Cardiac muscle cell (in vitro differentiated cells and primary cell): ENCODE measurements at places on chromosomes 3 and 15. TPM values are rescaled to one million over a fixed set of nuclear protein-coding genes. Genes with fewer than 3 reads are reported as not detected.

DNA sequence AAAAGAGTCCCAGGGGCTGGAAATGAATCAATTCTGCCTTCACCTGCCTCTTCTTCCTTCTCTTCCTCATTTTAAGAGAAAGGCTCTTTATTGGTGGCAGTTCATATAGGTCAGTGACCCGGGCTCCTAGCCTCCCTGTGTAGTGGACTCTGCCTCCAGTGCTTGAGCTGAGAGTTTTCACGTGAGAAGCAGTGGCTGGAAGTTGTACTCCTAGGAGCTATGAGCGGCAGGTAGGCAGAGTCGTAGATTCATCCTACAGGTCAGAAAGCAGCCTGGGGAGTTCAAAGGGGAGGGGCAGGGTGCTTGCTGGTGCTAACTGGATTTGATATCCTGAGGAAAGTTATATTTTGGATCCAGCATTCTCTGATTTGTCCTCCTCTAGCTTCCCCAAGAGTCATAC, 101.1 kb downstream of the RPLP1 start:
- no peak for DNase-seq

DNA sequence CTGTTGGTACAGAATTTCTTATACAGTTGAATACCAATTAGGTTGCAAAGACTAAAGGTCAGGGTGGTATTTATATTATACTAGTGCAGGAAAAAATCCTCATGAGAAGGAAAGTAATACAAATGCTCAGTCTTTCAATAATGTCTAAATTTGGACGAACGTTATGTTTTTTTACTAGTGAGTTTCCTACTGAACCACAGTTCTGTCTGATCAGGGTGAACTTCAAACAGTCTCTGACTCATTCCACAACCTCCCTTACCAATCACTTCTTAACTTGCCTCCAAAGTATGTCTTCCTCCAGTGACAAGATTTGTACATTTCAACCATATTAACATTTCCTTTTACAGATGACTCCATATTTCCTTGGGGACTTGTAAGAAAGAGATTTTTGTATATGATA, 3.4 kb downstream of the TMEM212 start:
- DNase-seq: no peak

DNA sequence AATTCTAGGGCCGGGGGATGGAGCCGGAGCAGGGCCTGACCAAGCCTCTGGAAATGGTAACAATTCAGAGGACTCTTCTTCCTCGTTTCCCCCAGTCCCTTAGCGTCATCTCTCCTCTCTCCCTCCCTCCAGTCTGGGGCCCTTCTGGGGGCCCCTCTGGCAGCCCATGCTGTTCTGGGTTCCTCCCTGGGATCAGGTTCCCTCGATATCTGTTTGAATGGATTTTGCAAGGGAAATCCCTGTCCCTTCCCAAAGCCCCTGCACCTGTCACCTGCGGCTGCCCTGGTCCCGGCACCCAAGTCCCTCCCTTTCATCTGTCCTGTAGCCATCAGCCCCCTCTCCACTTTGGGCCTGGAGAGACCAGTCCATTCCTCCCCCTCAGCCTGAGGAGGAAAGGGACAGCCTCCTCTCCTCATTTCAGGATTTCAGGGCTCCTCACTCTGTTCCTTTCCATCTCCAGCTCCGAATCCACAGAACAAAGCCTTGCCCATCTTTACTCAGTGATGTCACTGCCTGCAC, 1.7 kb upstream of the PLCB2 start:
- DNase-seq: no peak

DNA sequence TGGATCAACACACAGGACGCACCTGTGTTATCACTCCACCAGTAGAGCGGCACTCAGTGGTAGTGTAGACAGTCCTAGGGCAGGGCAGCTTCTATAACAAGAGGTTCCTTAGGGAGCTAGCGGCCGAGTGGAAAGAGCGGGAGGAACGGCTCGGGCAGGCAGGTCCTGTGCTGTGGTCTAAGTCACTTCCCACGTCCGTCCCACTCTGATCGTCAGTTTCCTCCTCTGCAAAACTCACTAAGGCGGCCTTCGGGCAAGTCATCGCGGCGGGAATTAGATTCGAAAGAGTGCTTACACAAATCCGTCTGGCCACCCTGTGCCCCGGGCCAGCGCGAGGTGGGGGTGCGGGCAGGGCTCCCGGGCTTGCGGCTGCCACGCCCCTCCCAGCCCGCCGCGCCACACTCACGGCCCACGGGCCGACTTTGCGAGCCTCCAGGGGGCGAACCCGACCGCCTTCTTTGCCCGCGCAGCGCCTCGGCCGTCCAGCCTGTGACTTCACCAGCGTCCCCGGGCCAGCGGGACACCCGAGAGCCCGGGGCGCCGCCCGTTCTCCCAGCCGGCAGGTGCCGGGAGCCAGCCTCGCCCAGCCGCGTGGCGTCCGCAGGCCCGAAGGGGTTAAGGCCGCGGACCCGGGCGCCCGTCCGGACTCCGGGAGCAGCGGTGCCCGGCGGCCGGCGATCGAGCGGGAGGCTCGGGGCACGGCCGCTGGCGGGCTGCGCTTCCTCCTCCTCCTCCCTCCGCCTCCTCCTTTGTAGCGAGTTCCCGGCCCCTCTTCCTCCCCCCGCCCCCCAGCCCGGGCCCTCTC, 416 bp upstream of the CORO2B start:
- DNase-seq: peak; percentile 69

TICRR gene
- 3.8 and 11.0 TPM in 2 replicates for total RNA-seq
